Hematopoietic multipotent progenitor cell treated with erythropoietin and hydrocortisone succinate and interleukin-3 and kit ligand, for 15 days (in vitro differentiated cells): ENCODE measurements at places on chromosomes 3 and 15.

DNA sequence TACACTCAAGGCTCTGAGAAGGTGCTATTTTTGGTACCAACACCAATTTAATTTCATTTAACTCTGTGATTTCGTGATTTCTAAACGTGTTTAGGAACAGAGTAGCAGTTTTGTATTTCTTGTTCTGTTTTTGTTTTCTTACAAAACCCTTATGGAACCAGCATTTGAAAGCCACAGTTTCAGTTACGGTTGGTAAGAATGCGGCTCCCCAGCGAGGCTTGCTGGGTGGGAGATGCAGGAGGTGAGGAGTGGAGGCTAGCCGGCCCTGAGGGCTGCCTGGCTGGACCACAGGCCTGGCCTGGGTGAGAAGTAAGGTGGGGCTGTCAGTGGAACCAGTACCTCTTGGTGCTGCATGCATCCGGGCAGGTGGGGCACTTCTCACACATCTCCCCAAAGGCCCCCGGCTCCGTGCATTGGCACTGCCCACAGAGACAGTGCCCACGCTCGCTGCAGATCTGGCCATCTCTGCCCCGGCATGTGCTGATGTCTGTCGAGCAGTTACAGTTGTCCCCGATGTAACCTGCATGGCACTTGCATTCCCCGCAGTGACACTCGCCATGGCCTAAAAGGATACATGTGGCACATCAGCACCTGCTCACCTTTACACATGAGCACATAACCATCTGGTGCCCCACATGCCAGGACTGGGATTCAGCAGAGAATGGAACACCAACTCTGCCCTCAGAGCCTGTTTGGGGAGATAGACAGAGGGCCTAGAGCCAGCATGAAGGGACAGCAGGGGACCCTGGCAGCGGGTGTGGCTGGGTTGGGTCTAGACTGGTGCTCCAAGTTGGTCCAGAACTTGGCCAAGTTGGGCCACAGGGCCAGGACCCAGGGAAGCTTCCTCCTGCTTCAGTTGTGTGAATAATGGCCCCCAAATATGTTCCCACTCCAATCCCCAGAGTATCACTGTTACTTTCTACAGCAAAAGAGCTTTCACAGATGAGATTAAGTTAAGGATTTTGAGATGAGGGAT is 43.4 kb downstream of the UMPS start:
- DNase-seq = no peak

GRCh38 chr3:128521715-128522114 is 28.7 kb upstream of the GATA2 start:
- no peak for DNase-seq

DNA sequence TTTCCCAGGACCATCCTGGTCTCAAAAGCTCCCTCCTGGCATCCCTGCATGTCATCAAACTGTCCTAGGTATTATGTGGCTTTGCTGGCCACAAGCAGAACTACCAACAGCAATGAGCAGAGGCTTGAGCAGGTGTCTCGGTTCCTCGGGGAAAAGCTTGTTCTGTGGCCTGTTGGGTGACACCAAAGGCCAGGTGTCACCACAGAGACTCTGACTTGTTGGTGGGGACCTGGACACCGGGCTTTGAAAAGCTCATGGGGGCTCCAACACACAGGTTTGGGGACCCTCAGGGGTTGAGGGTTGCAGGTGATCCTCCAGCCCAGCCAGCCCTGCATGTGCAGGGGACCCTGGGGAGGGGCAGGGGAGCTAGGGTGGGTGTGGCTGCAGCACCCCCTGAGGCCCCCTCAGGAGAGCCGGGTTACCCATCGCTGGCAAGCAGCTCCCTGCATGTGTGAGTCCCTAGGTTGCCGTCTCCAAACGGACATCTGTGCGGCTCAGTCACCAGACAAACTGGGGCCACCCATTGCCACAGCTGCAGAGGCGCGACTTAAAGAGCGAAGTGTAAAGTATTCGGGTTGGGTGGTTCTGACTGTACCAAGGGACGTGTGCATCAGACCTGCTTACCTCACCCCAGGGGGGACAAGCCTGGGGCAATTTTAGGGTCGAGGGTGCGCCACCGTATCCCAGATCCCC is 140.1 kb downstream of the CHSY1 start:
- no peak for DNase-seq

- DNase-seq = no peak
These were observed 115.1 kb downstream of the LIPC start for GRCh38 chr15:58546635-58547627.
